HAP-1 (cell line): ENCODE measurements at places on chromosomes 12 and 14.

GRCh38 chr12:53659011-53659551 is 16.8 kb downstream of the ATP5MC2 start:
- DNase-seq: peak; percentile 46

- DNase-seq: no peak
These were observed 14.0 kb upstream of the CRY1 start for GRCh38 chr12:107107381-107107780.

DNA sequence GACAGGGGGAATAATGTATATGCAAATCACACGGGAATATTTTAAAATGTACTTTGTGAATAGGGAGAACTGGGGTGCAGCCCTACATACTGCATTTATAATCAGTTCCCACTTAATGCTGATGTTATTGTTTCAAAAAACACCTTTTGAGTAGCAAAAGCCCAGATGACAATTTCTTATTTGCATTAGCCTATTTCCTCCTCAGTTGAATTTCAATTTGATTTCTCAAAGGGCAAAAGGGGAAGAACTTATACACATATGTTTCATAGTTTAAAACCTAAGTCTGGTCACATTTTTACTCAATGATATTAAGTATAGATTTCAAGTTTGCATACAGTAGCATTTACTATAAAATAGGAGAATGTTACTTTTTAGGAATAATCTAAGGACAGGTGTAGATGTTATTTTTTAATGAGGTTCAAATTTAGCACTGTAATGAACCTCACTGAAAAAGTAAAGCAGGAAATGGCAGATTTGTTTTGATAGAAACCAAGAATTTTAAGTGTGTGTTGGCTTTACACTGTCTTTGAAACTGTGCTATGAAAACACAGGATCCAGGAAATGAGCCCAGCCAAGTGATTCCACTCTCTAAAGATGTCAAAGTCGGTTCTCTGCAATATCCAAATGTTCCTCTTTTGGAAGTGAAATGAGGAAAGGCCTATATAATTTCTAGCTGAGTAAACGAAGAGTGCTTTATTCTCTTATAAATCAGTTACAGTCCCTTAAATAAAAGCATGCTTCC is 367.4 kb downstream of the BTG1 start:
- DNase-seq: no peak

DNA sequence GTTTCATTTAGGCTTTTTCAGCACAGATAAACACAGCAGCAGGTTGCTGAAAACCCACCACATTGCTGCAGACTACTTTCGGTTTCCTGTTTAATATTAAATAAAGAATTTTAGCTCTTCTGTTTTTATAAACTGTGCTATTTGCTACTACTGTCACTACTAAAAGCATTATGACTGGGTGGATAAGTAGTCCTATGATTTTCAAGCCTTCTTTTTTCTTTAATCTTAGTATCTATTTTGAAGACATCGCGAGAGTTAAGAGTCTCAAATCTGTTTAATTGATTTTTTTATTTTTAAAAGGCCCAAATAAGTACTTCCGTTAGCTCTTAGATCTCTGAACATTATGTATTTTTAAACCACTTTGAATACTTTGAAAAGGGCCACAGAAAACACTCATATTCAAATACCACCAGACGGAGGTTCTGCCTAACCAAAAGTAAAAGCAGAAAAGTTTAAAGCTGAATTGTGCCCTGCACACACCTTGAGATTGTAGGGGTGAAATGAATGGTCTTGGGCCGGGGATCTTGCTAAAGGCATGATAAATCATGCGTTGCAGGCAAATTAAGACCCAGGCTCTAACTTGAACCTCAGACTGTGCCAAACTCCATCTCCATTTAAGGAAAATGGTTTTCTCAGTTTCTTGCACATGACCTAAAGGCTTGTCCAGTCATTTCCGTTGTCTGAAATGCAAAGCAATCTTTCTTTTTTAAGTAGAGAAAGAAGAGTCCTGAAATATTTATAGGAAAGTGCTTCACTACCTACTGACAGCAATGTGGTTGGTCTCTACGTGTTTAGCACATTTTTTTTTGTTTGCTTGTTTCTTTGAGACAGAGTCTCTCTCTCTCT is 13.6 kb upstream of the FOXN3 start:
- DNase-seq: no peak

DNA sequence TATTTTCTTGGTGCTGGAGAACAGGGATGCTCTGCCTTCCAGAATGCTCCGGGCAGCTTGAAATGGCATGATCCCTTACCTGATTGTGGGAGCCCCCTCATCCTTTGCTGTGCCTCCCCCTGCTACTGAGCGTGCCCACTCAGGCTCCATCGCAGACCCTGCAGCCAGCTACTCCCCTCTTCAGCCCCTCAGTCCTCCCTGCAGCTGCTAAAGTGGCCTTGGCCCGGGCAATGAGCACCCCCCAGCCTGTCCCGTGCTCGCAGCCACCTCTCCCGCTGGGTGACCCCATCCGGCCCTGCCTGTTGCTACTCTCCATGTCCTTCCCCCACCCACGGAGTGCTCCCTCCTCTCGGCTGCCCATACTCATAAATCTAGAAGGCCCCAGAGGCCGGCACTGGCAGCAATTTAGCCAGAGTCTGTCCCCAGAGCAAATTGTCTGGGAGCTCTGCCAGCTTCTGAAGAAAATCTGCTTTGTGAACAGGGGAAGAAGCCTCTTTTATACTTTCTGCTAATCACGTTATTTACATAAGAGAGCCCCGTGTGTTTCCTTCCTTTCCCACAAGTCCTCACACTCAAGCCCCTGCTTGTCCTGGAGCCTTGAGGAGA is 143.7 kb upstream of the FRMD6 start:
- peak; percentile 98 for DNase-seq

GRCh38 chr12:51823875-51824565 is 24.5 kb downstream of the FIGNL2 start:
- peak; percentile 75 for DNase-seq

- no peak for DNase-seq
These were observed 6.0 kb downstream of the EID3 start for GRCh38 chr12:104309446-104309993.

DNA sequence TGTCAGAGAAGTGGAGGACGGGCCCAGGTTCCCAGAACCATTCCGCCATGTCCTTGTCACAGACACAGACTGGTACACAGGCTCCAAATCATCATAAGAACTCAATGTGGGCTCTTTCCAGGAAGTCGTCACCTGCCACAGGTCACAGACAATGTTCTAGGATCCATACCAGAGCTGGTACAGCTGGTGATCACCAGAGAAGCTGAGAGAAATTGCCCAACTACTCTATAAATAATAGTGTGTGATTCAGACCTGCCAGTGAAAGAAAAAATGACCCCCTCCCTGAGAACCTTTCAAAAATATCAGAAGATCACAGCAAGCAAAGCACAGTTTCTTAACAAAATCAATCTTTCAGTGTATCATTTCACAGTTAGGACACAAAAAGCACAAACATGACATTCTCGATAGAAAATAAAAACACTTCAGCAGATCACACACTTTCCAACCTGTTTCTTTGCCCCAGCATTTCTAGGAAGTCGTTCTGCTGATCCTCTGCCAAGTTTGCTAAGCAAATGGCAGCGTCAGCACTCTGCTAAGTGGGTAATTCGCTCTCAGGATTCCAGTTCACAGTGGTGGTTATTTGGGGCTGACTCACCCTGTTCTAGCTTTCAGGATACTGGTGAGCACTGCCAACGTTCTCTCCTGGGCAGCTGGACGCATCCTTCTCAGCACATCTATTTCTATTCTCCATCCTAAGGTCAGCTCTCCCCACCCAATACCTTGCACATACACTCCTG is 223.3 kb upstream of the SFSWAP start:
- no peak for DNase-seq

DNA sequence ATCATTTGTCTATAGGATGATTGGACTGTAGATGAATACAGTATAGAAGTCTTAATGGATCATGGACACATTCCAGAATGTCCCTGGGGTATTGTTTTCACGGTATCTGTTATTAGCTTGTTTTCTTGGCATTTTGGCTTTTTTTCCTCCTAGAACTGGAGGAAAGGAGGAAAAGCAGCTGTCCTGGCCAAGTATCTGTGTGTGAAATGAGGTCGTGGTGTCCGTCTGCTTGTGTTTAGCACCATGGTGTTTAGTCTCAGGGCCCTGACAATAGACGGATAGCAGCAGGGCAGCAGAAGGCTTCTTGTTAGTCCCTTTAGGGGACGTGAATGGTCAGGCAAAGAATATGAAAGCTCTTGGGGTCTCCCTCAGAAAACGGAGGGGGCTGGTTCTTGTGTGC is 21.2 kb downstream of the FGF6 start:
- no peak for DNase-seq

DNA sequence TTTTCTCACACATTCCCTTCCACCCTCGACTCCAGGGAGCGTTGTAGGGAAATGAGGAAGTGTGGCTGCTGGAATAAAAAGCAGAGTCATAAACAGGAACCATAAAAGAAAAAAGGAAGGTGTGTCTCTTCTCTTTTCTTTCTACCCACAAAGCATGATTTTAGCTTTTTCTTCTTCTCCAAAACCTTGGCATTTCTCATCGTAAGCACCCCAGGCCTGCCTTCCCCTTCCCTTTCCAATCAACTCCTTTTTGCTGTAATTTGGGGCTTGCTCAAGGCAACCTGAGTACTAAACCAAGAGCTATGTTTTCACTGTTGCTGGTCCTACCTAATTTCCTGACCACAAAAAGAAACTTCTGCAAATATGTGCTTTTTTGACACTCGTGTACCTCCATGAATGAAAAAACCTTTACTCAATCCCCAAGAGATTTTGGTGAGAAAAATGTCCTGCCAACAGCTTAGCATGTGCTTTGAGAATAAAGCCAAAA is 9.2 kb downstream of the PLBD1 start:
- no peak for DNase-seq

- no peak for DNase-seq
These were observed 6.7 kb downstream of the VASH1 start for GRCh38 chr14:76767681-76768656.

- no peak for DNase-seq
These were observed 1539.5 kb upstream of the TMEM132C start for GRCh38 chr12:126727218-126728075.

GRCh38 chr12:53710091-53710490 is 17.2 kb downstream of the CALCOCO1 start:
- DNase-seq: no peak

GRCh38 chr12:69936766-69937165 is 111.7 kb downstream of the MYRFL start:
- no peak for DNase-seq

- DNase-seq: no peak
These were observed 503.0 kb upstream of the LMO3 start for GRCh38 chr12:17108877-17109541.

- DNase-seq: no peak
These were observed 71.7 kb downstream of the FAR2 start for GRCh38 chr12:29220632-29221336.

- DNase-seq: no peak
These were observed 8.3 kb upstream of the HVCN1 start for GRCh38 chr12:110697236-110697635.

GRCh38 chr12:91951571-91951970 is 194.1 kb downstream of the BTG1 start:
- DNase-seq: no peak

GRCh38 chr14:93024493-93024892 is 91.2 kb downstream of the ITPK1 start:
- no peak for DNase-seq

DNA sequence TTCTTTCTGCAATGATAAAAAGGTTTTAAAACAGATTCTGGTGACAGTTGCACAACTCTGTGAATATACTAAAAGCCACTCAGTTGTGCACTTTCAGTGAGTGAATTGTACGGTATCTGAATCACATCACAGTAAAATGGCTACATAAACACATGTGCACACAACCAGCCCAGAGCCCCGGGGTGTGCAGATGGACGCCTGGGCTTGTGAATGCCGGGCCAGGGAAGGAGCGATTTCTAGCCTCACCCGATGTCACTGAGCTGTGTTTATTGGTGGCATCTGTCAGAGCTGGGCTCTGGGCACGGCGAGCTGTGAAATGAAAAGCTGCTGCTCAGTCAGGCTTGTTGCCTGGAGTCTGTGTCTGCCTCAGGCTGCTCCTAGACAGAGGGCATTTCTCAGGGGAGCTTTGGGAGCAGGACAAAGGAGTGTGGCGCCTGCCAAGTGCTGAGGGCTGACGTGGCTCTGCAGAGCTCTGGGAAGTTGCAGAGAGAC is 25.9 kb downstream of the RHOF start:
- no peak for DNase-seq

GRCh38 chr12:16096273-16096849 is 181.1 kb downstream of the SLC15A5 start:
- DNase-seq: no peak

DNA sequence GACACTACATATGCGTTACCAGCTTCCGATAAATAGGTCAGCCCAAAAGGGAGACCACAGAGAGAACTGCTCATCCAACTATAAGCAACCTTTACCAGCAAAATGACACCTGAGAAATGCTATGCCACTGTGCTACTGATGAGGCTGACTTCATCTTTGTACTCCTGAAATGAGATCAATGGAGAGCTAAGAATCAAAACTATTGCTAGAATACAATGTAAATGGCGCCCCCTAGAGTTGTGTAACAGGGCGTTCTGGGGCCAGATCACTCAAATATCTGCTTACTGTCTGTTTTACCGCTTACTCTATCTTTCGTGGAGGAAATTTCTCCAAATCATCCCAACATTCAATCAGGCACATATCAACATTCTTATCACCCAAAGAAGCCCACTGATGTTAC is 4.6 kb downstream of the ZNF384 start:
- DNase-seq: peak; percentile 55

DNA sequence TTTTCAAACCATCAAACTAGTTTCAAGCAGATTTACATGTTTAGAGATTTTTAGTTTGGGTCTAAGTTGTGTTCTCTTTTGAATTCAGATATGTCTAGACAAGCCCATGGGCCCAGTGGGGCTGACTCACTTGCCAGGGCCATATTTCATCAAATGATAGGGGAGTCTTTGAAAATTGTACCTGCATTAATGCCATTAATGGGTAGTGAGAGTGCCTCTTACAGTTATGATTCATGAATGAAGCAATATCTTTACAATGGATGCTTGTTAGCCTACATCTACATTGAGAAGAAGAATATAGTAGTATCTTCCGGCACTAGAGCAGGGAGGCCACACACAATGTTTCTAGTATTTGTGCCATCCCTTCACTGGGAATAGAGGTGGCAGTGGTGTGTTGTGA is 174.2 kb upstream of the E2F7 start:
- no peak for DNase-seq

DNA sequence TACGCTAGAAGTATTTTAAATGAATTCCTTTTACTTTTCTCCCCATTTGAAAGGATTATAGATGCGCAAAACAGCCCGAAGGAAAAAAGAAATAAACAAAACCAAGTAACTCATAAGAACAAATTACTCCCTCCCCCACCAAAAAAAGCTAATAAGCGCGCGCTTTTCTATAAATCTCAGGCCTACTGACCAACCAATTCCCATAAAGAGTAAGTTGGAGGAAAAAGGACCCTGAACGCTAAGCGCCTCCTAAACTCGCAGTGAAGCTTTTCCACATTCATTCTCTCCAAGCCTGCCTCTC is 588 bp downstream of the MBIP start:
- no peak for DNase-seq

DNA sequence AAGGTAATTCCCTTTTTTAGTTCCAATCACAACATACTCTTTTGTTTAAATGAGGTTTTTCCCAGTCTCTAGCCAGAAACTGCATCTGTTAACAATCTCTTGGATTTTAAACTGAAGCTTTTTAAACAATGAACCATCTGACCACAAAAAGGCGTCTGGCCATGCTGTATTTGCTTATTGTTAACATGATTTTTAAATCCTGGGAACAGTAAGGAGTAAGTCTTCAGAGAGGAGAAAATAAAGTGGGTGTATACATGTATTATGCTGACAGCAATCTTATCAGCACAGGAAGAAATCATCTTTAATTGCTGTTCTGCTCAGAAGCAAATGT is 106.2 kb downstream of the DAAM1 start:
- no peak for DNase-seq
